Germinal center (tissue), 1 donor: ENCODE measurements at places on chromosomes 7 and 10.

- no peak for DNase-seq
These were observed 21.5 kb upstream of the GRIFIN start for GRCh38 chr7:2497500-2498336.

GRCh38 chr10:71882813-71883659 lies 32.0 kb upstream of the PSAP start:
- DNase-seq, result no peak

GRCh38 chr7:151310578-151310977 lies 31.0 kb upstream of the NUB1 start:
- no peak for DNase-seq

DNA sequence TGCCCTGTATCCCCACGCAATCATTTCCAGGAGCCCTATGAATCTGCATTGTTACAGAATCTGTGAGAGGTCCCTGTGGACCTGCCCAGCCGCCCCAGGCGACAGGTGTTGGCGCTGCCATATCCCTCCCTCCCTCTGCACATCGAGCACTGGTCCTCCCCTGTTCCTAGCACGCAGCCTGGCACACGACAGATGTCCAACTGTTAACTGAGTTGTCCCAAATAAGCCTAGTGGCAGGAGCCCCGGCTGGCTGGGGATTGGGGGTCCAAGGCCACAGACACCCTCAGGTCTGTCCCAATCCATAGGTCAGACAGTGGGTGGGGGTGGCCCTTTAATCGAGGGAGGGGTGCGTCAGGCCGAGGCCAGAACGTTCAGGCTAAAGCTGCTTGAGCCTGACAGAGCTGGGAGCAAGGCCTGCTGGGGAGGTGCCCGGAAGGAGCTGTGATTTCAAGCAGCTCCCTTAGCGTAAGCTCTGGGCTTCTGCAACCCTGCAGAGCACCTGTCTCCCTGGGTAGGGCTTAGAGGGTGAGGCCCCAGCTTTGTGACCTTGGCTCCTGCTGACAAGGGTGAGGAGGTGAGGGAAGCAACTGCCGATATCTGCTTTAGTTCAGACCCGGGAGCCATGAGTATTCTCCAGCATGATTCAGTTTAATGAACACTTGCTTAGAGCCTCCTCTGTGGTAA lies 40.1 kb downstream of the ADRA2A start:
- DNase-seq, result no peak

DNA sequence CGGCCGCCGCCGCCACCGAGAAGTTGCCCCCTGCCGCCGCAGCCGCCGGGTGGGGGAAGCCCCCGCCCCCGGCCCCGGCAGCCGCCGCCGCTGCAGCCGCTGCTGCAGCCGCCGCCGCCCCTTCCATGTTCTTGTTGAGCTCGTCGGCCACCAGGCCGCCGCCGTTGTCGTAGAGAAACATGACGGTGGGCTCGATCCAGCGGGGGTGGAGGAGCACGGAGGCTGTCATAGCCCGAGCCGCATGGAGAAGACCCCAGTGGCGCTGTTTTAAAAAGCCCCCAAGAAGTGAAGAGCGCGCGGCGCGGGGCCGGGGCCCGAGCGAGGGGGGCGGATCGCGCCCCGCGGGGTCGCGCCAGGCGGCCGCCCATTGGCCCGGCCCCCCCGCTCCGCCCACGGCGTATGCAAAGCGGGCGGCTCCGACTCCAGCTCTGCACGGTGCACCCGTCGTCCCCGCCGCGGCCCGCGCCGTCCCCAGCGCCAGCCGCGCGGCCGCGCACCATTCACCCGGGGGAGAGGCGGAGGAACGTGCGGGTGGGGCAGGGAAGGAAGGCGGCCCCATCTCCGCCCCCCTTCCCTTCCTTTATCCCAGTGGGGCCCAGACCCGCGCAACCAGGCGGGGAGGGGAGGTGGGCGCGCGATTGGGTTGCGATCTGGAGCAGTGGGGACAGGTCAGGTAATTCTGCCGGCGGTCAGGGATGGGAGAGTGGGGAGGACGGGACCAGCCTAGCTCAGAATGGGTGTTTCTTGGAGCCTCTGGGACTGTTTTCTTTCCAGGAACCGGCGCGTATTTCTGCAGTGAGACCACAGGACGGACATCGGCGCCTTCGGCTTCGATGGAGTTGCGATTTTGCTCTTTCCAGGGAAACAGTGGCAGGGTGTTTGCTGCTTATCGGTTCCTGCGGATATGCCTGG lies at the start of gene HOXA13:
Gene HOXA13, minus strand, starts transcription at position 243 of the 912 bp plus-strand sequence. Its CDS starts 14 bp downstream, at position 229.
- DNase-seq, result peak; percentile 84

DNA sequence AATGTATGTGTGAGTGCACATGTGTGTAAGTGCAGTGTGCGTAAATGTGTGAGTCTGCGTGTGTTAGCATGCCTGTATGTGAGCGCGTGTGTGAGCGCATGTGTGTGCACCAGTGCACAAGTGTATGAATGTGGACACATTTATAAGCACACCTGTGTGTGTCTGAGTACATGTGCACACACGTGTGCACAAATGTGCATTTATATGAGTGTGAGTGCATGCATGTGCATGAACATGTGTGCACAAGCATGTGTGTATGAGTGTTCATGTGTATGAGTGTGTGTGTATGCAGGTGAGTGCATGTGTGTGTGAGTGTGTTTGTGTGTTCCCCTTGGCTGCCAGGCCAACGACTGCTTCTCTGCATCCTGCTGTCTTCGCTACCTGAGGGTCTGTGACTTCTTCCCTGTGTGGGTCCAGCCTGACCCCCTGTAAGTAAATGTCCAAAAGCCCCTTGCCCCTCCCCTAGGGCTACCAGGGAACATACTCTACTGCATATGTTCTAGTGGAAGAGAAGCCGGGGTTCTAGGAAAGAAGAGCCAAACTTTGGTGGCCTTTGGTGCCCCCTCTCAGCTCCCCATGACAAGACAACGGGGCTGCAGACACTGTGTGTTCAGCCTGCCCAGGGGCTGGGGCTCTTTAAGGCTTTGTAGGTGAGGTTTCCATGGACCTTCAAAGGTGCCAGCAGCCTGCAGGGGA lies 17.0 kb downstream of the GOLGA7B start:
- no peak for DNase-seq

DNA sequence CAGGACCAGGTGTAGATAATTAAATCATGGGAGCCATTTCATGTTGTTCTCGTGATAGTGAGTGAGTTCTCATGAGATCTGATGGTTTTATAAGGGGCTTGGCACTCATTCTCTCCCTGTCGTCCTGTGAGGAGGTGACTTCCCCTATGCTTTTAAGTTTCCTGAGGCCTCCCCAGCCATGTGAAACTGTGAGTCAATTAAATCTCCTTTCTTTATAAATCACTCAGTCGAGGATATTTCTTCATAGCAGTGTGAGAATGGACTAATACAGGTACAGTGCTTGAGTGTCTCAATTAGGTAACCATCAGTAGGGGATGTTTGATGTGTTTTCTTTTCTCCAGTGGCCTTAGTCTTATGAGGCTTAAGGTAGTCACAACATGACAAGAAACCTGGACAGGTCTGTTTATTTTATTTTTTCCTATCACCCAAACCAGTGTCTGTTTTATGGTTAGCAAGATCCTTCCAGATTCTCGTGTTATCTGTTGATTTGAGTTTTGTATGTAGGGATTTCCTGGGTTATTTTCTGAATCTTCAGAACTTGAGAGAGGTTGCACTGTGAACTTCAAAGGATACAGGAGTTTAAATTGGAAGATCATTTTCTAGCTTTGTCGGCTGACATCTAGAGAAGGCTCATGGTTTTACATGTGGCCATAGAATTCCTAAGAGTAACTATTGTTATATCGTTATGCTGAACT lies 32.1 kb downstream of the UMAD1 start:
- no peak for DNase-seq

- no peak for DNase-seq
These were observed 222.9 kb downstream of the CHRM2 start for GRCh38 chr7:137091396-137091795.

DNA sequence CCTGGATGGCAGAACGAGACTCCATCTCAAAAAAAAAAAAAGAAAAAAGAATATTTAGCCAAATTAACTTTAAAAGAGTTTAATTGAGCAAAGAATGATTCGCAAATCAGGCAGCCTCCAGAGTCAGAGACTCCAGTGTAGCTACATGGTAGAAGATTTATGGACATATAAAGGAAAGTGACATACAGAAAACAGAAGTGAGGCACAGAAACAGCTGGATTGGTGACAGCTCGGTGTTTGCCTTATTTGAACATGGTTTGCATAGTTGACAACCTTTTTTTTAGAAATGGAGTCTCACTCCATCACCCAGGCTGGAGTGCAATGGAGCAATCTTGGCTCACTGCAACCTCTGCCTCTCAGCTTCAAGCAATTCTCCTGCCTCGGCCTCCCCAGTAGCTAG lies 35.2 kb upstream of the TNS3 start:
- no peak for DNase-seq

GRCh38 chr7:143892527-143893300 lies 9.3 kb downstream of the TCAF1 start:
- no peak for DNase-seq
